ENCODE measurements at places on chromosomes 12 and 14.

DNA sequence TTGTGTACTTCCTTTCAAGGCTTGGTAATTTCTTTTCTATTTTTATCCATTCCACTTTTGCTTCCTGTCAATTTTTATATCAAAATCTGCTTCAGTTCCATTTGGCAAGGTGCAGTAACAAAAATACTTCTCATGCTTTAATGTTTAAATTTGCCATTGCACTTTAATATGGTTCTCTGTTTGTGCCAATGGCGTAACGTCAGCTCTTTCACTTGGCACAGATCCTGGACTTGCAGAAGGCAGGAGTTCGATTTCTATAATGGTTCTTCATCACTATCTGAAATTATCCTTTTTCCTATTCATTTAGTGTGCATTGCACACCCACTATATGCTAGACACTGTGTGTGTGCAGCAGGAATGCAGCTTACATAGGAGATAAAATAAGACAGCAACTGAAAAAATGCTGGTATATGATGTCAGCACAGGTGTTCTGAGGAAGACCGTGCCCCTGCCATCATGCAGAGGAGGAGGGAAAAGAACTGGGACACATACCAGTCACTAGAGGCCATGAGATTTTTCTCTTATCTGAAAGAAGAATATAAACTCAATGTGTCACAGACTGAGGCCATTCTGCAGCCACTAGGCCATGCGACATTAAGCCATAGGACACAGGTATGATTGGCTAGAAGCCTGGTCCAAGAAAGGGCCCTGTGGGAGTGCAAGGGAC lies 298.2 kb downstream of the RPAP3 start:
- no peak for DNase-seq

DNA sequence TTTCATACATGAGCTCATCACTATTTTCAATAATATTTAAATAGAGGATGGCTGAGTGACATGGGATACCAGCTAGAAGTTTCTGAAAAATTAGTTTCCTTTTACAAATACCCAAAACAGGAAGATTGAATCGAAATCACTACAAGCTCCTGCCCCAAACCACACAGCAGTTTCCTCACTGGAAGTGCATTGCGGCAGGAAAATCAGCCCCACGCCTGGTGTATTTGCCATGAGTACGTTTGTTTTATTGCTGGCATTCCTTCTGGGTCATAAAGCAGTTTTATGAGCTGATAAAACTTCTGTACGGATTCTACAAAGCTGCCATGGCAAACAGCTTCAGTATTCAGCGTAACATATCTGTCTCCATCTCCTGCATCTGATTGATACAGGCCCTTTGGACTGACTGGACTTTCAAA lies 23.7 kb downstream of the CDC42BPB start:
- no peak for DNase-seq

DNA sequence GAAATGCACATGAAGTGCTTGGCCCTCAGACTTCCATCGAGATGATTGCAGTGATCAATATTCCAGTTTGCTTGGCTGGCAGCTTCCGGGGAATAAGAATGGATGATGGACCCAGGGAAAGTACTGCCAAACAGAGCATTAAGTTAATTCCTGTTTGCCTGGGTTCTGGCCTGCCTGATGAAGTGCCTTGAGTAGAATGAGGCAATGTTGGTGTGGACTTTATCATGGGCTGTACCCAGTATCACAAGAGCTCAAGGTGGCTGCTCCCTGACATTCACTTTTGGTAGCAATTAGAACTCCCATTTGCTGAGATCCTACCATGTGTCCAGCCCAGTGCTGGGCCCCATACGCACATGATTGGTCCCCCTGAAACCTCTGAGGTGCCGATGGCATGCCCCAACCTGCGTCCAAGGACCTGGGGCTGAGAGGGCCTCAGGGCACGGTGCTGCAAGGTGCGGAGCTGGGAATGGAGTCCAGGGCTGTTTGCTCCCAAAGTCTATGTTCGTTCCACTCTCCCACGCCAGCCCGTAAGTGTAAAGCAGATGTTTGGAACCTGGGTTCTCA lies 80.7 kb downstream of the SLC25A47 start:
- no peak for DNase-seq

- no peak for DNase-seq
Observed at GRCh38 chr12:123390498-123391426, 6.8 kb downstream of the KMT5A start.

GRCh38 chr12:95116773-95117172 lies 43.4 kb upstream of the NR2C1 start:
- DNase-seq = no peak

DNA sequence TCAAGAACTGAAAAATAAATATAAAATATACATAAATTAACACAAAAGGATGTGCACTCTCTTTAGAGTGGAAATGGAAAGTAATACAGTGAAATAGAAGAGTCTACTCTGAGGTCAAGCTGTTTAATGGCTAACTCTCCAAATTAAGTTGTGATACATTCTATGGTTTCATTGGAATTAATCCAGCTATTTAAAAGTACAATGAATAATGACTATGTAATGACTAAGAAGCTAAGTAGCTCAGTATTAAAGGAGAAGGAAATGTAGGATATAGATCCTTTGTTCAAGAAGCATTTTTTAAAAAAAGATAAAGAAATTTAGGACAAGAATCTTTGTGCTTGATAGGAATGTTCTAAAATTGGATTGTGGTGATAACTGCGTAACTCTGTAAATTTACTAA lies 85.3 kb downstream of the LRP6 start:
- DNase-seq = no peak

DNA sequence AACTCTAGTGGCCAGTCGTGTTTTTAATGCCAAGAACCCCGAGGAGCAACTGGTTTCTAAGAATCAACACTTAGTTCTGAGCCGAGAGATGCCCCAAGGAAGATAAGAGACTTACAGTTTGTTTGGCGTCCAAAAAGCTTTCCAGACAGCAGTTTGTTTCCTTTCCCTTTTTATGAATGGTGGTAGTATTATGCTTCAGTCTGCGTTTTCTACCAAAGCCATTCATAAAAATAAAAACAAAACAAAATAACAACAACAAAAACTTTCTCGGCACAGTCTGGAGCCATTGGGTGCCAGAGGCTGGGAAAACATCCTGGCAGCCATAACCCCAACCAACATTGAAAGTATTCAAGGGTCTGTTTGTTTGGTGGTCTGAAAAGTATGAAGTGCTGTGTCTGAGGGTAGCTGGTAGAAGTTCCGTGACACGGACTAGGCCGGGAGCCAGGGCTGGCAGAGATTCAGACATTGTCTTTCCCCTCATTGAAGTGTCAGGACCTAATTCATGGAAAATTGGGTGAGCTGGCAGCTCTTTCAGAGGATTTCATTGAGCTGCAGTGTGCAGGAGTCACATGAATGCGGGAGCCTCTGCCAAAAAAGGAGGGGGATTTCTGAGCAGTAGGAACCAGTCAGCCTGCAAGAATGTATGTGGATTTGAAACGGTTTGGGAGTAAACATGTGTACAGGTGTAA lies 124.2 kb downstream of the HMGA2 start:
- DNase-seq = no peak

DNA sequence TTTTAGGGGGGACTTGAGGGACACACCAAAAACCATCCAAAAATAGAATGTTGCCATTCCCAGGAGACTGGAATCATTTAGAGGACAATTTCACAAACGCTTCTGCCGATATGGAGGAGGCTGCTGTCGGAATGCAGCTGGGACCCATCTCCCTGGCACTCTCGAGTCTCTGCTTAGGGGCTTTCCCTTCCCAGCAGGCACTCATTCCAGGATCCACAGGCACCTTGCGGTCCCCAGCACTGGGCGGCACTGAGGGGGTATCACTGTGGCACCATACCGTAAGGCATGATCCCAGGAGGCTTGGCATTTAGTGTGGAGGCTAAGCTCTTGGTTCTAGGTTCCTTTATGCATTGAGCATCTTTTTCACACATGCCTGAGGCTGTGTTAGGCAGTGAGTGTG lies 36.6 kb upstream of the LTBP2 start:
- no peak for DNase-seq

DNA sequence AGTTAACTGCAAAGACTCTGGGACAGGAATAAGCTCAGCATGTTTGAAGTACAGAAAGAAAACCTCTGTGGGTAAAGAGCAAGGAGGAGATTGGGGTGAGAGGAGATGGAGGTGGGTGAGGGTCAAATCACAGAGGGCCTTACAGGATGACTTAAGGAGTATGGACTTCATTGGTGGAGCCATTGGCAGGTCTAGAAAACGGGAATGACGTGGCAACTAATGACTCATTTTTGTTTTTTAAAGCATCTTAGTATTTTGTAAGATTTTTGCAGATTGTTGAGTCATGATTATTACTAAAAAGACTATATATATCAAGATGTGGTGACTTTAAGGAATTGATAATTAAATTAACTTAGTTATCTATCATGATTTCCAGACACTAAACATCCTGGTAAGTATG lies 18.5 kb downstream of the UTP20 start:
- DNase-seq = no peak

- DNase-seq = no peak
Observed at GRCh38 chr14:57492859-57493258, 798 bp downstream of the CCDC198 start.

DNA sequence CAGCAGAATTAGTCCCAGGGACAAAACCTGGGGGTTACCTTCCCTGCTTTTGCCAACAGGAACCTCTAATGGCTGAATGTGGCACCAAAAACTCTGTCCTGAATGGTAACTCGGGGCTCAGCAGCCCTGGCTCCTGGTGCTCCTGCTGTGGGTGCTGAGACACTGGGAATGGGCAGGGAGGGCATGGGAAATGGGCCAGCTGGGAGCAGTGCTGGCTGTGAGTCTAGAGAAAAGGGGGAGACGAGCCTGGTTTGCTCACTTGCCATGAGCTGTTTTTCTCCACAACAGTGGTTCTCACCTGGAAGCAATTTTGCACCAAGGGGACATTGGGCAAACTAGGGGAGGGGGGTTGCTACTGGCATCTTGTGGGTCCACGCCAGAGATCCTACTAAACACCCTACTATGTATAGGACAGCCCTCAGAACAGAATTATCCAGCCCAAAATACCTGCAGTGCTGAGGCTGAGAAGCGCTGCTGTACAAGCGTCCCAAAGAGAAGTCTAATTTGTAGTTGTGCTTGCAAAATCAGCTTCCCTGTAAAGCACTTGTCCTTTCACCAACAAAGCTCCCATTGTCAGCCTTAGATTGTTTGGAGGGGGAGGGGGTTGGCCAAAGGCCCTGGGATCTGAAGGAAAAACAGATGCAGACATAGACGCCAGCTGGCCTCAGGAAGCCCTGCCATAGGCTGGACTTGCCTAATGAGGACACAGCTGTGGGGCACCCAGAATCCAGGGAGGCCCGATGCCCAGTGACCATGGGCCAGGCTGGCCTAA lies 3.6 kb downstream of the LRRC74A start:
- DNase-seq = no peak

- DNase-seq = no peak
Observed at GRCh38 chr12:41983394-41983793, 161.3 kb downstream of the GXYLT1 start.

DNA sequence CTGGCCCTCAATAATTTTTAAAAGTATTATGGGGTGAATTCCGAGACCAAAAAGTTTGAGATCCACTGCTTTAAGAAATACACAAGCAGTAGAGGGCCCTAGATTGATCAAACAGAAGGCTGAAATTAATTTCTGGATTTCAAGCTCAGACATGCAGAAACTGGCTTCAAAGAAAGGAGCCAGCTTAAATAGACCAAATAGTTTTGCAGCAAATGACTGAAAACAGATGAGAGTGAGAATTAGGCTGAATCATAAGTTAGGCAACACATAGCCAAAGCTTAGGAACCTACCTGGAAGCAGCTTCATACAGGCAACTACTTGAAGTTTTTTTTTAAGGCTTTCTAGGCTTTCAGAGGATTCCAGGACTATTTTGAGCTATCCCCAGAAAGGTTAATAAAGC lies 12.4 kb downstream of the ATF7 start:
- no peak for DNase-seq

- DNase-seq = no peak
Observed at GRCh38 chr12:66403746-66404145, 101.5 kb downstream of the HELB start.

GRCh38 chr14:32381869-32382268 lies 52.8 kb downstream of the AKAP6 start:
- no peak for DNase-seq

DNA sequence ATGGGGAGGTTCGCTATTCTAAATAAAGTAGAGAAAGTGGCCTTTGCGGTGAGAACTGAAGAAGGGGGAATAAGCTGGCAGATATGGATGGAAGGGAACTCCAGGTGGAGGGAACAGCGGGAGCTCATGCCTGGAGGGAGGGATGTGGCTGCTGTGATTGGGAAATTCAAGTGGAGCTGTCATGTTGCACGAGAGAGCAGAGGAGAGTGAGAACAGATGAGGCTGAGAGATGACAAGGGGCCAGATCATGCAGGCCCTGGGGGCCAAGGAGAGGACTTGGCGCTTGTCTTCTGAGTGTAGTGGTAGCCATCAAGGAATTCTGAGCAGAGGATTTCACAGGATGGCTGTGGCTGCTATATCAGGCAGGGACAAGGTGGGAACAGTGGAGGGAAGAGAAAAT lies 35.0 kb downstream of the TGFB3 start:
- no peak for DNase-seq

GRCh38 chr14:95515596-95516552 lies 576 bp downstream of the SYNE3 start:
- DNase-seq = peak; percentile 54

DNA sequence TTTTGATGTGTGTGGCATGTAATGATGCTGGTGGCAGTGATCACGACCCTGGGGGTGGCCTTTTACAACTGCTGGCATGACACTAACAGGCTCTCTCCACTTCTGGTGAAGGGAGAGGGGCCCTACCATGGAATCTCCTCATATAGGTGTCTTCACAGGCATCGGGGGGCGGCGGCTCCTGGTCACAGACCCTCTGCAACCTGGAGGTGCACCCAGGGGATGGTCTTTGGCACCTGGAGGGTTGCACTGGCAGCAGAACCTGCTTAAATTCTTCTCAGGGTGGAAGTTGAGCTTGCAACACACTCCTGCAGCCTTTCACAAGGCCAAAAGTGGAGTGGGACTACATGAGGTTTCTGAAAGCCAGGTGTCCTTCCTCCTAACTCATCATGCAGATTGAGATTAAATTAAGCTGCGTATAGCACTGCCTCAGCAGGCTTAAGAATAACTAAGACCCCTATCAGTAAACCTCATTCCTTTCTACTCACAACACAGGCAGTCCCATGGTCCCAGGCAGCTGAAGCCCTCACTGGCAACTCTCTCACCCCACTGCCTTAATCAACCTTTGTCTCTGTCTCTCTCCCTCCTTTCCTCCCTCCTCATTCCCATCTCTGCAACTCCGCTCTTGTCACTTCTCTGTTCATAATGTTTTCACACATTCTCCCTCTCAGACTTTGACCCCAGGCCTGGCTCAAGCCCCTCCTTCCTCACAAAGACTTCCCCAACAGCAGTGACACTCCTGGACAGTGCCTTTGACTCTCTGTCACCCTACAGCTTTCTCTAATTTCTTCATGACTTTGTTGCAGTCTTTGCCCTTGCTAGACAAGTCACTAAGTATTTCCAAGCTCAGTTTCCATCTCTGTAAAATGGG lies 18.9 kb downstream of the NID2 start:
- no peak for DNase-seq

- no peak for DNase-seq
Observed at GRCh38 chr12:52964556-52965336, 15.8 kb downstream of the KRT18 start.

- DNase-seq = no peak
Observed at GRCh38 chr12:89166525-89166934, 185.8 kb downstream of the DUSP6 start.
